ENCODE measurements at places on chromosomes 2 and 18. TPM values are rescaled to one million over a fixed set of nuclear protein-coding genes. Genes with fewer than 3 reads are reported as not detected.

GRCh38 chr2:160566717-160567116 is 73.1 kb upstream of the RBMS1 start:
- no peak for DNase-seq

- DNase-seq, result no peak
Measured at GRCh38 chr2:9613291-9613690, 17.5 kb downstream of the YWHAQ start.

- no peak for DNase-seq
Measured at GRCh38 chr2:155574941-155575340, 757.6 kb downstream of the NR4A2 start.

DNA sequence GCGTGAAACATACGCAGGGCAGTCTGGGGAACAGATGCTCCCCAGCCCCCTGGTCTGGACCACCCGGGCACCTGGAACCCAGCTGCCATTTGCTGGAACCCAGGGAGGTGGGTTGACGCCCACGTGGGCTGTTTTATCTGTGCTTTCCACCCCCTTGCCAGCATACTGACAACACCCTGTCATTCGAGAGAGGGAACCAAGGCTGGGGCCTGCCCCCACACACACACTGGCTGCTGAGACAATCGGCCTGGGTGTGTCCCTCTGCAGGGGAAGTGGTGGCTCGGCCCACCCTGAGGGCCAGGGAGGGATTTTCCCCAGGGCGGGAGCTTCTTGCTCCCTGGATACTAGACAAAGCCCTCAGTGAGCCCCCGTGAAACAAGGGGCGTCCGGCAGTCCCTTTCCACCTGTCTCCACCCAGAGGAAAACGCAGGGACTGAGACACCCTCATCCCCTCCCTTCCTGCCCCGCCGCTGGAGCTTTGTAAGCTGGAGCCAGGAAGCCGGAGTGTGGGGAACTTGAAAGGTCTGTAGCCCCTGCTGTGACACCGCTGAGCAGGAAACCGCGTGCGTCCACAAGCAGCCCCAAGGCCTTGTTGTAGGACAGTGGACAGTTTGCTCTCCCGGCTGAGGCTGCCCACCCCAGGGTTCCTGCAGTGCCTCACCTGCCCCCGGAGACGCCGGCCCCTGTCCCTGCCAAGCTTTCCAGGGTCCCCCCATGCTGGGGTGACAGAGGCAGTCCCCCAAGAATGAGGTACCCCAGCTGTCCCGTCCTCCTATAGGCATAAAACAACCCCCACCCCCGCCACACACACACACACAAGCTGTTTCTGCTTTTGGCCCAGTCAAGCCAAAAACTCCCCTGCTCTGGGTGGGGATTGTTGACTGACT is 14.1 kb upstream of the KLF11 start:
- no peak for DNase-seq

GRCh38 chr2:165238295-165238694 is 919 bp upstream of the SCN2A start:
- DNase-seq, result no peak

DNA sequence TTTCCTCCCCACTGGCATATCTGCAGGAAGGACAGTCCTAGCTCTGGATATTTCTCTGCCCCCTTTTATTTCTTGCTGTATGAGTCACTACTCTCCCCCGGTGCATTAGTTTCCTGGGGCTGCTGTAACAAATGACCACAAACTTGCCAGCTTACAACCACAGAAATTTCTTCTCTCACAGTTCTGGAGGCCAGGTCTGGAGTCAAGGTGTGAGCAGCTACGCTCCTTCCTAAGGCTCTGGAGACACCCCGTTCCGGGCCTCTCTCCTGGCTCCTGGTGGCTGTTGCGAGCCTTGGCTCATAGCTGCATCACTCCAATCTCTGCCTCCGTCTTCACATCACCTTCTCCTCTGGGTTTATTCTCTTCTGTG is 34.1 kb downstream of the PTPRM start:
- no peak for DNase-seq

DNA sequence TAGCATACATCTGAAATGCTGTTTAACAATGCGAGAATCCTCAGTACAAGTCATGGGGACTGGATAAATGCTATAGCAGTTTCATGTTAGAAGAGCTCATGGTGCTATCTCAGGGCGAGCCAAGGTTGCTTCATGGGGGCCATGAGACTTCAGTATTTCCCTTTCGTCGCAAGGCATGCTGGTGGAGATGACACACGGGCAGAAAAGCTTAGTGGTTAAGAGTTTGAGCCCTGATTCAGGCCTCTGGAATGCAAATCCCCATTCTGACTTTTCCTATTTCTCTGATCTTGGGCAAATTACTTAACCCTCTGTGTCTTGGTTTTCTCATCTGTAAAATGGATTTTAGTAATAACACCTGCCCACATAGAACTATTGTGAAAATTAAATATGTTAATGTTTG is 57.4 kb upstream of the EPHA4 start:
- no peak for DNase-seq

- no peak for DNase-seq
Measured at GRCh38 chr2:241936457-241937133, 67.1 kb downstream of the RTP5 start.

DNA sequence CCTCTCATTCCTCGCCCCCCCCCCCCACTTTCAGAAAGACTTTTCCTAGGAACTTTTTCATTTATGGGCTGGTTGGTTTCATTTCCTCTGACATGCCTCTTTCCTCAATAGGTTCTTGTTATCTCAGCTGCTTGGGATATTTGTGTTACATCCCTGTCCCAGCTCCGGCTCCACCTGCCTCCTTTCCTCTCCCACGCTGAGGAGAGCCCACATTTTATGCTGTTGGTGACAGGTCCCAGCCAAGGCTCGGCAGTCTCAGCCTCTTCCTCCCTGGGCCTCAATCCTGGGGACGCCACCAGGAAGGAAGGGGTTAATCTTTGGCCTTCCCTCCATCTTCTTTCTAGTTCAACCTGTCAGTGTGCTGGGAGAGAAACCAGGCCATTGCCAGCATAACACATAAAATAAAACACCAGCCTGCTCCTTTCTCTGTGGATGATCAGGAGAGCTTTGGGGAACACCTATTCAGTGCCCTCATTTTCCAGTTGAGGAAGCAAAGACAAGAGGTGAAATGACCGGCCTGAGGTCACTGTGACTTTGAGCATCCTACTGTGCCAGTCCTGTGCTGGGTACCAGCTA is 216.9 kb upstream of the TNP1 start:
- DNase-seq, result no peak

DNA sequence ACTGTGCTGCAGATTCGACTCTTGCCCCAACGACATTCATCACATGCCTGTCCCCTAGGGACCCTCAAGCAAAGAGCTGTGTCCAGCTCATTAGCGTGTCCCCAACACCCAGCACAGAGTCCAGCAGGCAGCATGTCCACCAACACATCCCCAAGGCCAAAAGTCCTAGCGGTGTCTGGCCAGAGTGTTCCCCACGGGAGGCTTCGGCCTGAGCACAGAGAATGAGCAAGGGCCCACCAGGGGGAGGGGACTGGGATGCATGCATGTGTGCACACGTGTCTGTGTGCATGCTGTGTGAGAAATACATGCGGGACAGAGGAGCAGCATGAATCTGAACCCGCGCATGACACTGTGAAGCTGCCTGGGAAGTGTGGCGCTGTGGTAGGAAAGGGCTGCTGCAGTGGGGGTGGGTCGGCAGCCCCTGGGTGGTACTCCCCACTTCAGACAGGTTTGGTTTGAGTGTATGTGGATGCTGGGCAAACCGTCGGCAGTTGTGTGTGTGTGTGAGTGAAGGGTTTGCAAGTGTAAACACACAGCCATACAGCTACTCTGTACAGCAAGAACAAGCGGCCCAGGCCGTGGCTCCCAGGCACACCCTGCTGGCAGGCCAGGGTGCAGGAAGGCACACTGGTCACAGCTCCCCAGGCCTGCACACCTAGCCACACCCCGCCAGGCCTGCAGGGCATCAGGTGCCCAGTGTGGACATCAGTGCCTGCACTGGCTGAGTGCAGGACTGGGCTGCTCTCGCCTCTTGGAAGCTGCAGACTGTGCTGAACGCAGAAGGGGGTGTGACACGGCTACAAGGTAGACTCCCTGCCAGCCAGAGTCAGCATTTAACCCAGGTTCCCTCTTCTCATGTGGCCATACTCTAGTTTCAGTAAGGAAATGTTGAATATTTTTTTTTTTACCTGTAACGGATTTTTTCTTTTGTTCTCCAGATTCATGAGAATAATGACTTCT is 19.5 kb upstream of the HES6 start:
- no peak for DNase-seq

FABP1 gene
- not detected for total RNA-seq

PLA2R1 gene
- 14.5 TPM for total RNA-seq
